D341Med (cell line): ENCODE measurements at places on chromosomes 12 and 14.
A peak's percentile ranks its signal among the peaks of the same experiment; 100 is the strongest.

GRCh38 chr14:38389681-38390080 is 133.8 kb upstream of the CLEC14A start:
- no peak for DNase-seq

DNA sequence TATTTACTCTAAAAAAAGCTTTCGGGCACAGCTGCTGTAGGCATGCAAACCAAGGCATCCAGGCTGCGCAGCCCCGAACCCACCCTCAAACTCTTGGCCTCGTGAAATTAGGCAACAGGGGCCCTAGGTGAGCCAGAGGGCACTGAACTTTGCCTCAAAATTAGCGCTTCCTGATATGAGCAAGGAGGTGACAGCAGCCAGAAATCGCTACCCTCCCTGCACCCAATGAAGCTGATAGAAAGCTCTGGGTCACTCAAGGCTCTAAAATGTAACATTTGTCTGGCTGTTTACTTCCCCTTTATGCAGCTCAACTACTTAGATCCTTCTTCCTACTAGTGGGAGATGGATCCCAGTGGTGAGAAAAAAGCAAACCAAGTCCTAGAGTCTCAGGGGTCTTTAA is 61.8 kb downstream of the PITPNM2 start:
- DNase-seq = no peak

GRCh38 chr12:29778531-29778930 is 5.2 kb downstream of the TMTC1 start:
- no peak for DNase-seq

- no peak for DNase-seq
Measured at GRCh38 chr12:109100741-109101140, 3.3 kb downstream of the UNG start.

GRCh38 chr14:95480109-95480886 is 36.2 kb downstream of the SYNE3 start:
- no peak for DNase-seq

DNA sequence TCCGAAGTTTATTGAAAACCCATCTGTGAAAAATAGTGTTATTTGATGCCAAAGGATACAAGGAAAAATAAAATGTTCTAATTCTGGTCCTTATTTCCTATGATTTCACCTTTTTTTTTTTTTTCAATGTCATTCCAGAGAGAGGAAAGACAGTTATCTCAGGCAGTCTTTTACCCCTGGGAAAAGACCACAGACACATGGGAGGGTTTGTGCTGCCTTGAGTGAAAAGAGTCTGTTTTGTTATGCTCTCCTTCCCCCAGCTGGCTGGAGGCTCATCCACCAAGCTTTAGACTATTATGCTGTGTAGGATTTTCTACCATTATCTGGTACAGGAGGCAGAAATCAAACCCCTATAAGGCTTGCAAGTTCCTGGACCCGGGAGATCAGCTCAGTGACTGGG is 151.8 kb downstream of the CRADD start:
- no peak for DNase-seq

- no peak for DNase-seq
Measured at GRCh38 chr12:131123817-131124216, 170.1 kb downstream of the ADGRD1 start.

DNA sequence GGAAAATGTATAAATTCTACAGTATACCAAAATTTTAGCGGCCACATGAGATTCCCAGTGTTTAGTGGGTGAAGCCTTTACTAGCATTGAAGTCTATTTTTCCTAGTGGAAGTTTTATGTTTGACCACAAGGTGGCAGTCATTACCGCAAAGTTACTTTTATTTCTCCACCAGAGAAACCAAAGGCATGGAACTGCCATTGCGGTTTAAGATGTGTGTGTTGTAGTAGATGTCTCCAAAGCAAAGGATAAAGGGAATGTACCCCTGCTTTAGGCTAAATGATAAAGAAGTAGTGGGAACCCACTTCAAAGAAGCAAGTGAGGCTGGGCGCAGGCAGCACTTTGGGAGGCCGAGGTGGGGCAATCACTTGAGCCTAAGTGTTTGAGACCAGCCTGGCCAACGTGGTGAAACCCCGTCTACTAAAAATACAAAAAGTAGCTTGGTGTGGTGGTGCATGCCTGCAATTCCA is 140.5 kb downstream of the PRKCH start:
- peak; percentile 58 for DNase-seq

GRCh38 chr12:66190519-66191370 is 1.7 kb downstream of the IRAK3 start:
- DNase-seq = no peak

GRCh38 chr14:50230401-50230700 is 1.0 kb downstream of the SOS2 start:
- no peak for DNase-seq

GRCh38 chr14:53581504-53581903 is 375.1 kb downstream of the BMP4 start:
- DNase-seq = no peak

- no peak for DNase-seq
Measured at GRCh38 chr14:39109893-39110715, 4.0 kb upstream of the GEMIN2 start.

DNA sequence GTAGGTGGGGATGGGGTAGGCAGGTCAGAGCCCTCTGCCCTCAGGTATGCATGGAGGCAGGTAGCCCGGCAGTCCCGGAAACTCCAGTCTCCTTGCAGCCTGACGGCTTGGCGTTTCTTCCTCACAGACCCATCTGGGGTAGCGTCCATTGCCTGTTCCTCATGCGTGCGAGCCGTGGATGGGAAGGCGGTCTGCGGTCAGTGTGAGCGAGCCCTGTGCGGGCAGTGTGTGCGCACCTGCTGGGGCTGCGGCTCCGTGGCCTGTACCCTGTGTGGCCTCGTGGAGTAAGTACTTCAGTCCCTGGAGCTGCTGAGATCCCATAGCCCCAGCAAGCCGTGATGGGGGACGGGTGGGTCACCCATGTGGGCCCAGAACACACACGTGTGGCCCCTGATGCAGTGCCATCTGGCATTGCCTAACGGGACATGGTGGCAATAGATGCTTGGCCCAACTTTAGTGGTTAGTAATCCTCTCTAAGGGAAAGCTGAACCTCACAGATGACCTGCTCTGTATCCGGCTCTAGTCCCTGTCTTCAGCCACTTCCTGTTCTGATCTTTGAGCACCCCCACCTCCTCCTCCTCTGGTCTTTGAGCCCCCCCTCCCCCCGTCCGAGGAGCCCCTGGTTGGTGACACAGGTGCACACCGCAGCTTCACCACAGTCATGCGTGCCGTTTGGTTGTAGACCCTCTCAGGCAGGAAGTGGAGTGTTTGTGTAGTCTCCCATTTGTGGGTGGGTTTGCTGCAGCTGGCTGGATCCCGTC is 3.7 kb downstream of the SIVA1 start:
- no peak for DNase-seq

DNA sequence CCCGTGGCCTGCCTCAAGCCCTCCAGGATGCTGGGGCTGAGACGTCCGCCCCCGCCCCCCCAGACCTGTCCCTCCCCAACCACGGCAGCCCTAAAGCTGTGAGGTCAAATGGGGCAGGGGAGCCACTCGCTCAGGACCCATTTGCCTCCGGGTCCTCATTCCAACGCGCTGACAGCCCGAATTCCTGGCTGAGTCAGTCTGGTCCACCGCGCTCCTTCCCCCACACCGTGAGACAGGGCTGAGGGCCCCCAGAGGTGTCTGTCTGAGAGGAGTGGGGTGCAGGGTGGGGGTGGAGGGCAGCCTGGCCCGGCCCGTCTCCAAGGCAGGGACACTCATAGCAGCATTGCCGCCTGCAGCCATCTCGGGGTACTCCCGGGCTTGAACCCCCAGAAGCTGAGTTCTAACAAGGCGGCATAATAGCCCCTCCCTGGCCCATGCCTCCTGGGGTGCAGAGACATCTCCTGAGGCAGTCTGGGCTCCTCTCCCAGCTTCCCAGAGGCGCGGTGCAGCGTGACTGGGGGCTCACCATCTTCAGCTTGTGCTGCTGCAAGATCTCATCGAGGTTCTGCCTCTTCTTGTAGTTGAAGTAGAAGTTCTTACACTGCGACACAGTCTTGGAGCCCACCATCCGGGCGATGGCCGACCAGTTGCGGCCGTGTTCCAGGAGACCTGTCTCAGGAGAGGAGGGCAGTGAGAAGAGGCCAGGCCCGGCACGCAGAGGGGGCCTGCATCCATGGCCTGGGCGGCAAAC is 90.5 kb downstream of the RFLNA start:
- no peak for DNase-seq

GRCh38 chr12:12079291-12079690 is 8.6 kb downstream of the BCL2L14 start:
- no peak for DNase-seq
